ENCODE measurements at places on chromosomes 2 and 18.

DNA sequence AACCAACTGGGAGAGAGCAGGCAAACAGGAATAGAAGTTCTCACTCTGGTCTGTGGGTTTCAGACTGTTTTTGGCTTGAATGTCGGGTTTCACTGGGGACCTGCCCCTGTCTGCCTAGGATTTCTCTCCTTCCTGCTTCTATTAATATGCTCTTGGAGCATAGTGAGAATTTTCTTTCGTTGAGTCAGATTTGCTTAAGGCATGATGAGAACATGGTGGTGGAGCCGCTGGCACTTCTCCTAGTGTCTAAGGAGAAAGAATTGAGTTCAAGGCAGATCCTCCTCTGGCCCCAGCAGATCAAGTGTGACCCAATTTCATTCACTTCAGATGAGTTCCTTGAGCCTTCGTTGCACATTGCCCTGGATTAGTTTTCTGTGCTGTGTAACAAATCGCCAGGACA, 103.9 kb upstream of the HS6ST1 start:
- peak; percentile 86 for DNase-seq

DNA sequence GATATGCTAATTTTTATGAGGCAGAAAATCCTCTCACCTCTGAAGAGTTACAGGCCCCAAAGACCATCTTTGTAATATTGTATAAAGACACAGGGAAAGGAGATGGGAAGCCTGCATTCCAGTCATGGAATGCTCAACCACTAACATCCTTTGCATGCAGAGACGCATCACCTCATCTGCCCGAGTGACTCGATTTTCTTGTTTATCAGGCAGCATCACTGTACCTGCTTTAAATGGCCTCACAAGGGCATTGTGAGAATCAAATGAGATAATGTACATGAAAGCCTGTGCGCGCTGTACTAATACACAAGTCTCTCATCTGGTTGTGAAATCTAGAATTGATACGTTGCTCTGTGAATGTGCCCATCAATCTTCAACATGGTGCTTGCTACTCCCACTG, 10.2 kb upstream of the TMEM247 start:
- no peak for DNase-seq

GRCh38 chr2:102050854-102051391, 59.2 kb downstream of the IL1R2 start:
- DNase-seq = peak; percentile 55

DNA sequence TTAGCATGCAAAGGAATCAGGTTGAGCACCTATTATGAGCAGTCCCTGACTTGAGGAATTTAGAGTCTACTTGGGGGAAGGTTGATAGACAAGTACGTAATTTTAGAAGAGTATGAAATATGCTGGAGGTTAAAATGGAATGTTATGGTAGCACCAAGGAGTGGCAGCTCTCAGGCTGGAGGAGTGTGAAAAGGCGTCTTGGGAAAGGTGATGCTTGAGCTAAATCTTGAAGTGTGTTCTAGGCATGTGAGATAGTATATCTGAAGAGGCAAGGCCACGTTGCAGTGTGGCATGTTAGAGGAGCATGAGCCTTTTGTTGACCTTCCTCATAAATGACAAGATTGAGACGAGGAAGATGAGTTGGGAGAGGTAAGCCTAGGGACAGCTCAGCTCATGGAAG, 39.3 kb downstream of the ADAM23 start:
- DNase-seq = no peak

DNA sequence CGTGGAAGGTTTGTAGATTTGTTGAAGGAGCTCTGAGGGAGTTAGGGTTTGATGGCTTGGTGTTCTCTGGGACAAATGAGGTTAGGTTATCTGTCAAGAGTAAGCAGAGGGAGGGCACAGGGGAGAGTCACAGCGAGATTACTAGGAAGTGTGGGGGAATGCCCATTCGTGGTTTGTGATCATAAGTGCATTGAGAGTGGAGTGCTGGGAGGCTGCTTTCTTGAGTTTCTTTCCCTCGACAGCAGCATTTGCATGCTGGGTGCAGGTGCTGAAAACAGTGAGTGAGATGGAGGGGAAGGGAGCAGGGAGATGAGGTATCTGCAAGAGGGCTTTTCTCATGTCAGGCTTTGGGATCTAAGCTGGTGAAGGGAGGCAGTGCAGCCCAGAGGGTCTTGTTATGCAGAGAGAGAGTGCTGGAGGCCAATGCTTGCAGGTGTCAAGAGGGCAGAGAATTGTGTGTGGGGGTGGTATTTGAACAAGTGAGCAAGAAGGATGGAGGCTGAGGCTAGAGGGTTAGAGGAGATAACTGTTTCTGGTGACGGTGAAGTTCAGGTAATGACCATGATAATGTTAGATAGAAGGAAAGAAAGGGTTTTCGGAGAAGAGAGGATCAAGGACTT, 8.8 kb downstream of the RALB start:
- DNase-seq = no peak

GRCh38 chr2:141714496-141714895, 416.3 kb downstream of the LRP1B start:
- DNase-seq = peak; percentile 37

- no peak for DNase-seq
Measured at GRCh38 chr2:123364243-123364896, 660.7 kb upstream of the CNTNAP5 start.

DNA sequence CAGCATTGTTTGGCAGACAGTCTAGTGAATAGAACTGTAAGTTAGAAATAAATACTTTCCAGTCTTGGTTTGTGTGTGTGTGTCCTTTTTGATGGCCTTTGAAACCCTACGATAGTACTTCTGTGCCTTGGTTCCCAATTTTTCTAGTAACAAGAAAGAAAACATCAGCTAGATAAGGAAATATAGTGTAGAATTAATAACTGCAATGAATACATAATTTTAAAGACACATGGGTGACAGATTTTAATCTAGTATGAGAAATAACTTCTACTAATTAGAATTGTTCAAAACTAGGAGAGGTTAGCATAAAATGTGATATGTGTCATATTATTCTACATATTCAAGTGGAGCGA, 44.5 kb upstream of the NEMP2 start:
- no peak for DNase-seq

DNA sequence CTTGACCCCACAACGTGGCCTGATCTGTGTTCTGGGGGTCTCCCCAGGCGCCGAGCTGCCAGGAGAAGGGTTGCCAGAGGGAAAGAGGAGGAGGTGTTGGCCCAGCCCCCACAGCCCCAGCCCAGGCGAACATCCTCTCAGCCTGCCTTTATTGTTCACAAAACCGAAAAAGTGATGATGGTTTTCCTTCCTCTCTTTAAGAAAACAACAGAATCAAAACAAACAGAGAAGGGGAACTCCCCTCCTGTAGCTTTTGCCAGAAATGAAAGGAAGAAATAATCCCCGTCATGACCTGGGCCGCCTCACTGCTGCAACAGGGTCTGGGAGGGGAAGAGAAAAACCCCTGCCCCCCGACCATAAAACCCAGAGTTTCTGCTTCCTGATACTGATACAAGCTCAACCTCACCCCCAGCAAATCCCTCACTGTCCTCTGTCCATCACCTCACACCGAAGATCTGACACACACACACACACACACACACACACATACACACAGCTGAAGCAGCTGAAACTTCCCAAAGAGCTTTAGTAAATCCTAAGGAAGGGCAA, 52.0 kb downstream of the ZFP36L2 start:
- no peak for DNase-seq

DNA sequence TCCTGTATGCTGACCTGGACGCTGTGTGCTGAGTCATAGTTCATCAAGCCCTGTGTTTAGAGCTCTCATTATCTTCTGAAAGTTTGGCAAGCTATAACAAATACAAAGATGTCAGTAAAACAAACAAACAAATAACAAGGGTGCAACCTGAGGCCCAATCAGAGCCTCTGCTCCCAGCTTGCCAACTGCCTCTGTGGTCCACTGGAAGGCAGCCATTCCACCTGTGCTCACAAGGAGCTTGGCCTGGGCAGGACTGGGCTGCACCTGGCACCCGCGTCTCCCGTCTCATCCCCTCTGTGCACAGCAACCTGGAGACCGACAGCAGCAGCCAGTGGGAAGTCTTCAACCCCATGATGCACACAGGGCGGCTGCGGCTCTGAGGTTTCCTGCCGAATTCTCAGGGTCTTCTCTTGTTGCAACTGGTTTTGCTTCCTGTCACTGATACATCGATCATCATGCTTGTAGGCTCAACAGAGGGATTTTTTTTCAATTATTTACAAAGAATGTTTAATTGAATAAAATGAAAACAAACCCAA, 97.8 kb downstream of the TMEM18 start:
- no peak for DNase-seq

DNA sequence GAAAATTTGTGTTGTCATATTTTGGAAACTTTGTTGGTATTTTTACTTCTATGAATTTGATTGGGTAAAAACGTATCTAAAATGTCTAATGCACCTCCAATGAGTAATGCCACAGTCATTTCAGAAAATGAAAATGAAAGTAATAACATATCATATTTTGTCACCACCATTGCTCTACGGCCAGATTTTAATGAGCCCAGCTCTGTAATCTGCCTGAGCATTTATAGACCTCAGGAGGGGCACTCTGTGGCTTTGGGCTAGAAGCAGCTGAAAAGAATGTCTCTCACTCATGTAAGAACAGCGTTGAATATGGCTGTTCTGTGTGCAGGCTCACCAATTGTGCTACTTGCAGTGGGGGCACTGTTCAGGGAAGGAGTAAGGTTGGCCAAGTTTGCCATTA, 32.7 kb upstream of the ABCA12 start:
- DNase-seq = peak; percentile 44

- peak; percentile 34 for DNase-seq
Measured at GRCh38 chr2:191869178-191869577, 22.3 kb upstream of the CAVIN2 start.
